ENCODE measurements at places on chromosomes 6 and 20.
A peak's percentile ranks its signal among the peaks of the same experiment; 100 is the strongest.

DNA sequence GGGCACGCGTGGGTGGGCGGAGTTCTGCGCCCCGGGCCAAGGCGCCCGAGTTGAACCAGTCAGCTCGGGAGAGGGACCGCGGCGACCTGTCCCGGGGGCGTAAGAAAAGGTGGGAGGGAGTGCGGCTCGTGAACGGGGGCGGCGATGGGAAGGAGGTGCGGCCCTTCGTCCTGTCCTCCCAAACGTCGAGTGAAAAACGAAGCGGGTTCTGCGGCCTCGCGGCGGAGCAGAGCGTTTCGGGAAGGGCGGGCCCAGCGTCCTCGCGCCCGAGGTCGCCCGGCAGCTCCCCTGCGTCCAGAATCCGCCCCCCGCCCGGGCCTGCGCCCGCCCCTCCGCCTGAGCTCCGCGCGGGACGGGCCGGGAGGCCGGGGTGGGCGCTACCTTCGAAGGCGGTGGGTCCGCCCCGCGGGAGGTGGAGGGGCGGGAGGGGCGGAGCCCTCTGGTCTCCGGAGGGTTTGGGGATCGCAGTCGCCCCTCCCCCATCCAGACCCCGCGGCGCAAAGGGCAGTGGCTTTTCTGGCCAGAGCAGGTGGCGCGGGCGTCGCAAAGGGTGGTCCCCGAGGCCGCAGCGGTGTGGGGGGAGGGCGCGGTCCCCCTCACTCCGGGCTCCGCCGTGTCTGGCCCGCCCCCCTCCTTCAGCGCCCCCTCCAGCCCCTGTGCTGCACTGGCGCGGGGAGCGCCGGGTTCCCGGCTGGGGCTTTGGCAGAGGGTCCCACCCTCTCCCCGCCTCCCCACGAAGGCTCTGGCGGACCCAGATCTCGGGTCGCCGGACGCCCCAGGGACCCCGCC, 838 bp downstream of the STMN3 start:
- peak; percentile 89 for DNase-seq

- no peak for DNase-seq
Observed at GRCh38 chr6:68635412-68635705, 277 bp downstream of the ADGRB3 start.

DNA sequence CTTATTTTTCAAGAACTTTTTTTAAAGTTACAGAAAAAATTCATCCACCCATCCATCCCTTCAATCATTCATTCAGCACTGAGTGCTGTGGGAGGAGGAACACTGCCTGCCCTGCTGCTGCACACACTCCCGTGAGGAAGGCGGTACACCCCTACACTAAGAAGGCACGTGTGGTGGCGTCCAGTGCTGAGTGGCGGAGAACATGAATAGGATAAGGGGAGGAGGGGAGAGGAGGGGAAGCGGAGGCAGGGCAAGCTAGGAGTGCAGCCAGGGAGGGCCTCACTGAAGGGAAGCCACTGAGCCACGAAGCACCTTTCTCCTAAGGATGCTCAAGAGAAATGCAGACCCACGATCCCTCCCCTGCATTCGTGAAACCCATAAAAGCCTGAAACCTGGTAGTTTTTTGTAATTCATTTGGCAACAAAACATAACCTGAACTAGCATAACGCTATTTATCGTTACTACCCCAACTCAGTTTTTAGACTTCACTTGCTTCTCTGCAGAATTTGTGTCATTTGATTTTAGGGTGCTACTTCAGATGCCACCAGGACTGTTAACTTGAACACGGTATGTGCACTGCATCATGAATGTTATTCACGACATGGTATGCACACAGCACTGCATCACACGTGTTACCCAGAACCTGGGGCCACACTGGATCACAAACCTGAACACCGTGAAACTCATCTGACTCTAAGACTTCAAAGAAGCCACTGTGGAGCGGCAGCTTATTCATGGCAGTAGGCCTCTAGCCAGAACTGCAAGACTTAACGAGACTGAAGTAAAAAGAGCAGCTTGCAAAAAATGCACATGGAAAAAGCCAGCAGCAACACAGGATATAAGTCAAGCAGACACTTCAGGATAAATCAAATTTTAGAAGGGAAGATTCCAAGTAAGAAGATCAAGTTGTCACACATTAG, 3.5 kb downstream of the RNASET2 start:
- no peak for DNase-seq

DNA sequence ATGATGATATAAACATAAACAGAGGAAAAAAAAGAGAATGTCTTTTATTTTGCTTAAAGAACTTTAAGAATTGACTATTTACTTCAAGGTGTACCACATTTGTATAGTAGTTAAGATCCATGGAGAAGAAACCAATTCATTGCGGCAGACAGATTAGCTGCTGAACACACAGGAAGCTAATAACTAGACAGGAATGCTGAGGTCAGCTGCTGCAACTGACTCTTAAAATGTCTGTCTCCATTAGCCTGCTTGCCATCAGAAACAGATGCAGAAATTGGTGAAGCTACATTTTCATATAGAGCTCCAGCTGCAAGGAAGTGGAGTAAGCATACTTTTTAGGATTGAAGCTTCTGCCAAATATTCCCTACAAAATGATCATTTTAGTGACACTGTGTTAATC, 939.5 kb downstream of the EPHA7 start:
- no peak for DNase-seq

GRCh38 chr6:10269814-10270472, 144.9 kb downstream of the TFAP2A start:
- no peak for DNase-seq

GRCh38 chr6:116200619-116201249, 53.1 kb downstream of the TSPYL4 start:
- DNase-seq: no peak

DNA sequence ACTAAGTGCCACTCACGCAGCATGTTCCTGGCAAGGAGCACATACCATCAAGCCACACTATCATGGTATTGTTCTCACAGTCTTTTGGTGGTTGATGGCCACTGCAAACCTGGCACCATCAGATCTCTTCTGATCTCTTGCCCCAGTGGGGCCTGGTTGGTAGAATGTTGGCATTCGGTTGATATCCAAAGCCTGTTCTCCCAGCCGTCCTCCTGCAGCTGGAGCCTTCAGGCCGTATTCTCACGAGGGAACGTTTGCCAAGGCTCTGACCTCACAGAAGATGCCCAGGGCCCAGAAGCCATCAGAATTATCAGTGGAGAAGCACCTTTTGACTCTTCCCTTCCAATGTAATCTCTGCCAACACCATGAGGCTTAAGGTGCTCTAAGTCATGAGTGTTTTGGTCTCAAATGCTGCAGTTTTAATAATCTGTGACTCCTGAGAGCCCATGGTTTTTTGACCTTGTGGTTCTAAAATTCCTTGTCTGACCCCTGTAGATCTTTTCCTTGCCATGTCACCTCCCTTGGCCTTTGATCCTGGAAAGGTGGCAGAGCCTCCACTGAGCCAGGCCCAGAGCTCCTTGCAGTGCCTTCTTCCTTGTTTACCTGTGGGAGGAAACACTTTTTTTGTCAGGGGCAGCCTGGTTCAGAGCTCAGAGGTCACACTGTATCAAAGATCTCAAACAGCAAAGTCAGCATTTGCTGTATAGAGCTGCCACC, 27.8 kb downstream of the POFUT1 start:
- DNase-seq: no peak

- no peak for DNase-seq
Observed at GRCh38 chr6:125212377-125212776, 58.8 kb downstream of the TPD52L1 start.

- DNase-seq: no peak
Observed at GRCh38 chr20:53335555-53335954, 258.1 kb downstream of the ZNF217 start.

- peak; percentile 67 for DNase-seq
Observed at GRCh38 chr20:58665606-58666005, 14.5 kb downstream of the STX16 start.

GRCh38 chr6:148864941-148865340, 118.1 kb downstream of the UST start:
- no peak for DNase-seq

GRCh38 chr6:11439017-11439420, 98.5 kb upstream of the TMEM170B start:
- DNase-seq: no peak

GRCh38 chr6:169831450-169832246, 80.2 kb downstream of the ERMARD start:
- peak; percentile 53 for DNase-seq

GRCh38 chr6:90643381-90643780, 56.5 kb upstream of the MAP3K7 start:
- DNase-seq: peak; percentile 29

GRCh38 chr6:169158174-169158573, 95.5 kb downstream of the THBS2 start:
- DNase-seq: no peak

DNA sequence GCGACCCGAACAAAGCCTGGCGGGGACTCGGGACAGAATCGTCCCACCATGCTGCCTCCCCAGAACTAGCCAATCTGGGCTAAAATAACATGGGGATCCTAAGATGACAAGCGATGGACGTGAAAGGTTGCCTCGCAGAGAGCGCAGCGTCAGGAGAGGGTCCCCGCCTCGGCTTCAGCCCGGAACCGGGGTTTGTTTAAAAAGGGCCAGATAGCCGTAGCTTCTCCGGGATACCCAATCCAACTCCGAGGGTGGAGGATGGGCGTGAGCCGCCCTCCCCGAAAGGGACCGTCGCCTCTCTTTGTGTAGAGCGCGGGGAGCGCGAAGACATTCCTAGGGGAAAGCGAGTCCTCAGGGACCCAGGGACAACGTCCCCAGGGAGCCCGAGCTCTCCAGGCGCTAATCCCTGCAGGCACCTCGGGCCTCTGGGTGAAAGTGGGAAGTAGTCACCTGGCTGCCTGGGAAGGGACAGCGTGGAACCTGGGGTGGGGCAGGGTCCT, 643 bp downstream of the CD24 start:
- peak; percentile 65 for DNase-seq

- no peak for DNase-seq
Observed at GRCh38 chr20:19114410-19114809, 98.0 kb upstream of the SLC24A3 start.

DNA sequence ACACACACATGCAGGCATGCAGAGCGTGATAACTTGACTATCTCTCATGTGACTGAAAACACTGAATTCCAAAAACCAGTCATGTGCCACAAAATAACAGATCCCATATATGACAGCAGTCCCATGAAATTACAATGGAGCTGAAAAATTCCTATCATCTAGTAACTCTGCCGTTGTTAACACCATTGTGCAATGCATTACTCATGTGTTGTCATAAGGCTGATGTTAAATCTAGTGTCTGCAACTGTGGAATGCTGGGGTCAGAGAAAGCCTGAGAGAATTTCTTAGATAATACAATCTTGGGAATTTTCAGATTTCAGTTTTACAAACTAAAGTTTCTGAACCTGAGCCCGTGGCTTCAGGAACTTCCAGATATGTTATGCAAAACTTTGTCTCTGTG, 70.2 kb downstream of the LYRM4 start:
- DNase-seq: no peak
